ENCODE measurements at places on chromosomes 1 and 21. TPM values are rescaled to one million over a fixed set of nuclear protein-coding genes. Genes with fewer than 3 reads are reported as not detected.

SPRR2G gene
- total RNA-seq = 3.1 TPM

IGFN1 gene
- total RNA-seq = not detected

TMEM54 gene
- total RNA-seq = 90.0 TPM

RHD gene
- not detected for total RNA-seq
